ENCODE measurements at places on chromosomes 1 and 21.

DNA sequence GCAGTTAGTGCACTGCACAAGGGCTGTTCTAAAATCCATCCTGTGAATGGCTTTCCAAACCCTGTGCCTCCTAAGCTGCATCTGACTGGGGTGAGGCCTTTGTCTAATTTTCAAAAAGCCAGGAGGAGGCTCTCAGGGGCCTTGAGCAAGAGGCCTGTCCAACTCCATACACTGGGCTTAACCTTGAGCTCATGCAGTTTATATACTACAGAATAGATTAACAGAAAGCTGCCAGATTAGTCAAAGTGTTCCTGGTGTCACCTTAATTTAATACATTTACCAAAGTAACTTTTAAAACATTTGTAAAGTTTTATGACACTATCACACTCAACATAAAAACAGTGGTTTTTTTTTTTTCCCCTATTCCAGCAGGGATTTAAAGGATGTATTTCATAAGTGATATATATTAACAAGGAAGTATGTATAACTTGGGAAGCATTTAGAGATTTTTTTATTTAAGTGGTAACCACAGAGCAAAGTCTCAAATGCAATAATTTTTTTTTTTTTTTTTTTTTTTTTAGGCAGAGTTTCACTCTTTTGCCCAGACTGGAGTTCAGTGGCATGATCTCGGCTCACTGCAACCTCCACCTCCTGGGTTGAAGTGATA, 23.3 kb downstream of the CTH start:
- no peak for DNase-seq

DNA sequence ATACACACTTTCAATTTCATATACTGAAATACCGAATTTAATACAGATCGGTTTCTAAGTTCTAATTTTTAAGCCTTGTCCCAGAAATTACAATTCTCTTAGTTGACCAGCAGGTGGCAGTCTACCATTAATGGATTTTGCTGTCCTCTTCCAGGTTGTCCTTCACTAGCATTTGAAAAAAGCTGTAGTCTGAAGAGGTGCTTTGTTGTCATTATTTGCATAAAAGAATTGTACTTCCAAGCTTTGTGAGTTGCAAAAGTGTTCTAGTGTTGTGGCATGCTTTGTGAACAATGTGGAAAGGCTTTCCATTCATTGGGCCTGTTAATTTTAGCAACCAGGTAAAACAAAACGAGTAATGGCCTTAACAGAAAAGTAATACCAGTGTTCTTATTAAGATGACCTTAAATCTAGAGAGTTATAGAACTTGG, 193.6 kb downstream of the RPS6KC1 start:
- DNase-seq, result peak; percentile 71

DNA sequence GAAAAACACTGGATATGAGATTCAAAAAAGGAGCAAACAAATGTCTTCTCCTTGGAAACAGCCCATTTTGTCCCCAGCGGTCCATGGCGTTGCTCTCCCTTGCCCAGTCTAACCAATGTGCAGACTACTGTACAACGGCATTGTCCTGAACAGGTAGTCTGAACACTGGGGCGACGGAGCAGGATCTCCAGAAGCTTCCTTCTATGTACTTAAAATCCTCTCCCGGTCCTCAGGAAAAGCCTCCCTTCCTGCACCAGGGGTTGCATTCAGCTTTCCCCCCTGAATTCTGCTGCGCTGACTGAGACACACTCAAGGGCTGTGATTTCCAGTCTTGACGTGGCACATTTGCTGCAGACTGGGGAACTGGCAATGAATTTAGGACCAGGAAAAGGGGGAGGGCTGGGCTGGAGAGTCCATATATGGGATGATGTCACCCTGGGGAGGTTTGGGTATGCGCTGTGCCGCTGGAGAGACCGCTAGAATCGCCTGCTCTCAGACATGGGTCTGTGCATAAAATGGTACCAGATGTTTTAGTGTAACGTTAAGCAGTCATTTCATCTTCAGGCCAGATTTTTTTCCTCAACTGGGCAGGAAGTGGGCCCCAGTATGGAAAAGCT, 275.9 kb upstream of the C1orf105 start:
- DNase-seq, result peak; percentile 99

DNA sequence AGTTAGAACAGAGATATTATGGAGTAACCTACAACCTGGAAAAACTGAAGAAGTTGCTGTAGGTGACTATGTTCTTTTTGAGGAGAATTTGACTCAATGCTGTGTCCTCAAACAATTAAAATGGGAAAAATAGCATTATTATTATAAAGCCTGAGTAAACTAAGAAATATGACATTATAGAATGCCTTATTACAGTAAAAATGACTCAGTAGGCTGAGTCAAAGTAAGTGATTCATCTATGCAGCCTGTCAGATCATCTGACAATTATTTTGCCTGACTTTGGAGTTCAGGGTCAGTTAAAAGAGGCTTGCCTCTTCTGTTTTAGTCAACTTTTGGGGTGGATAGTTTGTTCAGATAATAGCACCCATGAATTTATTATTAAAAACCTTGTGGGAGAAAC, 150.8 kb upstream of the PTGFR start:
- DNase-seq, result peak; percentile 80

- peak; percentile 91 for DNase-seq
Observed at GRCh38 chr1:153490272-153491051, 30.0 kb upstream of the S100A7 start.

GRCh38 chr1:113565621-113566020, 175.3 kb downstream of the MAGI3 start:
- DNase-seq, result no peak

- DNase-seq, result no peak
Observed at GRCh38 chr21:43277481-43278351, 108.9 kb downstream of the CRYAA start.

DNA sequence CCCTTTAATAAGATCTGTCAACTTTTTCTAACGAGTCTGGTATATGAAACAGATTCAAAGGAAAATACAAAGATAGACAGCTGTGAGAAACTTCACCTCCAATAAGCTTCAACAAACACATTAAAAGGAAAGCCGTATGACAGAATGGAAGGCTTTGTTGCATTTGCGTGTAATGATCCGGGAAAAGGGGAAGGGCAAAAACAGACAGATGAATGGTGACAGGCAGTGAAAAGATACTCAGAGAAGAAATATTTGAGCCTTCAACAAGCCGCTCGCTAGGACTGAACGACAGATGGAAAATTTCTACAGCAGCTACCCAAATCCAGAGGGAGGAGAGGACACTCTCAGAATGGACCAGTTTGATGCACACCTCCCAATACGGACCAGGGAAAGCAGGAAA, 14.9 kb downstream of the COPA start:
- DNase-seq, result no peak

DNA sequence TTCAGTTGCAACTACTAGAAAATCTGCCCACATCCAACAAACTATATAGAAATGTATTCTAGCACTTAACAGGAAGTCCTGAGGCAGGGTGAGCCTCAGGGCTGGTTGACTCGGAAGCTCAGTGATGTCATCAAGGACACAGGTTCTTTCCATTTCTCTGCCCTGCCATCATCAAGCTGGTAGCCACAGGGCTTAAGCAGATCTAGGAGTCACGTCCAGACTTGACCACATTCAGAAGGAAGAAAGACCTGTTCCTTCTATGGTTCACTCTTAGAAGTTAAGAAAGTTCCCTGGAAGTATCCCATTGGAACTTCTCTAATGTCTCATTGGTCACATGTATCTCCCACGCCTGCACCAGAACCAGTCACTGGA, 438.1 kb downstream of the PRDM2 start:
- no peak for DNase-seq

- DNase-seq, result no peak
Observed at GRCh38 chr1:199149591-199149990, 510.8 kb downstream of the PTPRC start.

All from adipocyte (in vitro differentiated cells).